ENCODE measurements at places on chromosomes 5 and 9.

- DNase-seq: no peak
These were observed 26.2 kb upstream of the CTNNAL1 start for GRCh38 chr9:109039539-109039938.

DNA sequence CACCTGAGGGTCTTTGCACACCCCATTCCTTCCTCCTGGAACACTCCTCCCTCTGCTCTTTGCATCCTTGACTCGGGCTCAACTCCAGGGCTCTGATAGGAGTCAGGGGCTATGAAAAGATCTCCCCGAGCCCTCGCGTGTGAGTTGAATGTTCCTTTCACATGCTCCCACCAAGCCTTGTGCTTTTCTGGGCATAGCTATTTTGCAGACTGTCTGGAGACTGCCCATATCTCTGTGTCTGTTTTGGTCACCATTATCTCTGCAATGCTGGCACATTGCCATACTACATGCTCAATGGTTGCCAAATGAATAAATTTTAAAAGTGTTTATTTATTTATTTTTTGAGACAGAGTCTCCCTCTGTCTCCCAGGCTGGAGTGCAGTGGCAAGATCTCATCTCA, 56.9 kb upstream of the PLPP1 start:
- DNase-seq: no peak

DNA sequence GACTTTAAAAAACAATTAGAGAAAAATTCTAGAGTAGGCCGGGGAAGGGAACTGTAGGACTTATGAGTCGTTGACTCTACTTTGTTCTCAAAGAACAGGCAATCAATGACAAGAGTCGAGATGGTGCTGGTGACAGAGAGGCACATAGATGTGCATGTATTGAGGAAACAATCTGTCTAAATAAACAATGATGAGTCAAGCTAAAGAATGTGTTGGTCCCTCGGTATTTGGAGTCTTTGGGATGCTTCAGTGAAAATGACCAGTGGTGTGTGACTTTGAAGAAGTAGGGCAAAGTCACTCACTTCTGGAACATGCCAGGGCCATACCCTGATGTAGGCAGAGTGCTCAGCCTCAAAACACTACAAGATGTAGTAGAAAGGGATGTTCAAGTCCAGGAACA, 288.1 kb upstream of the PANK3 start:
- DNase-seq: no peak

GRCh38 chr9:134338394-134339182, 12.3 kb downstream of the RXRA start:
- DNase-seq: no peak

GRCh38 chr5:161261668-161262323, 284.7 kb downstream of the GABRB2 start:
- no peak for DNase-seq

- no peak for DNase-seq
These were observed 294.1 kb downstream of the FANCC start for GRCh38 chr9:95023217-95024003.

DNA sequence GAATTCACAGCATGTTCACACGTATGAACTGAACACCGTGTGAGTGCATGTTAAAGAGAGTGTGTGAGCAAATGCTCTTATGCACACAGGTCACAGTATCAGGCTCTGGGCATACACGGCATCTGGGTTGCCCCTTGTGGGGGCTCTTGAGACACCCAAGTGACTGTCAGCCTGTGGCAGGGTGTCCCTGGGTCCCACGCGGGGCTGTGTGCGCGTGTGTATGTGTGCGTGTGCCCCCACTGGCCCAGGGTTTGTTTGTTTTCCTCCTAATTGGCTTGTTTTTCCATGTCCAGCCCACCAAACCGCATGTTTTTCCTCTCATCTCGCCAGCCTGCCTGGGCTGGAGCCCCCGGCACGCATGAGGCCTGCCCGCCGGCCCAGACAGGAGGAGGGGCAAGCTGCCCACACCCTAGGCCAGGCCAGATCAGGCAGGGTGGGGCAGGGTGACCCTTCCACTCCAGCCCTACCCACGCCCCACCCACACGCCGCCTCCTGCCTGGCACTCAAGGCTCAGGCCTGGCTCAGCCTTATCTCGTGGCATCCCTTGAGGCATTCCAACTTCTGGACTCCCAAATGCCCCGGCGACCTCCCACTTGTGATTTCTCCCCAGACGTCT, 28.8 kb downstream of the CNTFR start:
- DNase-seq: no peak

- DNase-seq: no peak
These were observed 7.7 kb upstream of the GCNT1 start for GRCh38 chr9:76451234-76451633.

GRCh38 chr5:75281716-75282465, 45.2 kb upstream of the ANKRD31 start:
- DNase-seq: no peak

GRCh38 chr9:134364391-134365114, 38.3 kb downstream of the RXRA start:
- no peak for DNase-seq

DNA sequence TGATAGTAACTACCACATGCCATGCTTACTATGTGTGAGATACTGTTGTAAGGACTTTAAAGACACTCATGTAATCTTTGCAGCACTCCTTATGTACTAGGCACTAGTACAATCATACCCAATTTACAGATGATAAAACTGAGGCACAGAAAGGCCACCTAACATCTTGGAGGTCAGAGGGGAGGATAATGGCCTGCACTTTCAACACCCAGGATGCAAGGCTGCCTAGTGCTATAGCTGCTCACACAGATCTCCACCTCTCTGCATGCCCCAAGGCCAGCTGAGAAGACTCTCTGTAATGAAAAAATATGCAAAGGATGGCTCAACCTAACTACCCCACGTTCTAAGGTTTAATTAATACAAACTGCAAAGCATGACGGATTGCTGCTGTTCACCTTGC, 57.2 kb downstream of the GNAQ start:
- DNase-seq: no peak

GRCh38 chr5:147410496-147411358, 99.1 kb downstream of the DPYSL3 start:
- no peak for DNase-seq

DNA sequence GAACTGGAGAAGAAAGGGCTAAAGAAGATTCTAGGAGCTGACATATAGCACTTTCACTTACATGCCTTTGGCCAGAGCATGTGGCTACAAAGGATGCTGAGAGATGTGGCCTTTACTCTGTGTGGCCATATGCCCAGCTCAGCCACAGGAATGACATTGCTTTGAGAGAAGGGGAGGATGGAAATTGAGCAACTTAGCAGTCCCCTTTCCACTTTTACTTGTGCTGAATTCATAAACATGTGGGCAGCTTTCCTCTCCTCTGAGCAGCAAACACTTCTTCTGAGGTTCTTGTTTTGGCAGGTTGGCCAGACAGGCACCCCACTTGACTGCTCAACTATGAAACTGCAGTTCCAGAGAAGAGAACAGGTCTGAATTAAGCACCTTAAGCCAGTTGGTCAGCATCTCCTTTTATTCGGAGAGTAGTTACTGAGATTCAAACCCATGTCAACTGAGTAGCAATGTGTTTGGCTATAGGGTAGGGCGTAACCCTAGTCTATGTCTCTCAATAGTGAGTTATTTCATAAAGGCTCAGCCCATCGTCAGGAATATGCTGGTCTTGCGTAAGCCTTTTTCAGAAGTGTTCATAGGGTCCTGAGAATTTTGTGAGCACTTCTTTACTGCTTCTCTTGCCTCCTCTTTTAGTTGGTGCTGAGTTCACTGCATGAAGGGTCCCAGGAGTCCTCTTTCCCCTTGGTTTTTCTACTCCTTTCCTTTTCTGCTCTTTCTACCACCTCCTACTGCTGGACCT, 134.5 kb downstream of the PALM2AKAP2 start:
- no peak for DNase-seq

- DNase-seq: no peak
These were observed 17.8 kb upstream of the OLFM1 start for GRCh38 chr9:135069558-135070197.

DNA sequence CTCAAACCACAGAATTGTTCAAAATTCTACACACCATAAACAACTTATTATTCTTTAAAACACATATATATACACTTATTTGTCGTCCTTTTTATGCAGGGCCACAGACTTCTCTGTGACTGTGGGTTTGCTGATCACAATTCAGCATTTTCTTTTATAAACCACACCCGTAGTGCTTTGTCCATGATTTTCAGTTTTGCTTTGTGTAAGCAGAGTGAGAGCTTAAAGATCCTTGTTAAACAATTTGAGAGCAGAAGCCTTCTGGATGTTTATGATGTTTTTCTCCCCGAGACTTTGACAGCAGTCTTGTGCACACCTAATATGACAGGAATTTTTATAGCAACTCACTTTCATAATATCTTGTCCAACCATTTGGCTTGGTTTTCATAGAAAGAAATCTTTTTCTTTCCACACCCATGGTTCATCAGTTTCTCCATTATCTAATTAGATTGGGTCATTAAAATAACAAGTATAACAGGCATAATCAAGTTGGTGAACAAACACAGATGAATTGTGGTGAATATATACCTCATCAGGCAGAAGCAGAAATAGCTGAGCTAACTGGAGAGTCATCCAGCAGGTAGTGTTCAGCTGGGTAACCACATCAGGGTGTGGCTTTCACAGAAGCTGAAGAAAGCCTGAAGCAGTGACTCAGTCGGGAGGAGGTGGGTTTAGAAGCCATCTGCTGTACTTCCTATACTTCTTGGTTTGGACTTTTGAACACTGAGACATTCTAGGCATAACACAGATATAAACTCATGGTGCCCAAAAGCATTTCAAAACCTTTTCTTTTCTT, 232.8 kb downstream of the DOCK8 start:
- peak; percentile 47 for DNase-seq

DNA sequence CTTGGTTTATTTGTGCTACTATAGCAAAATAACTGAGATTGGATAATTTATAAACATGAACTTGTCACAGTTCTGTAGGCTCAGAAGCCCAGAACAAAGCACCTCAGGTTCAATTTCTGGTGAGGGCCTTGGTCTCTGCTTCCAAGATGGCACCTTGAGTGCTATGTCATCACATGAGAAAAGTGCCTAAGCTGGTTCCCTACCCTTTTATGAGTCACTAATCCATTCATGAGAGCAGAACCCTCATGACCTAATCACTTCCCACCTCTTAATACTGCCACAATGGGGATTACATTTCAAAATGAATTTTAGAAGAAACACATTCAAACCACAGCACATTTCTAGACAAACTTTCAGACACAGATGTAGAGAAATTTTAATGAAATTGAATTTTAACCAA, 98.2 kb upstream of the PRSS3 start:
- no peak for DNase-seq

DNA sequence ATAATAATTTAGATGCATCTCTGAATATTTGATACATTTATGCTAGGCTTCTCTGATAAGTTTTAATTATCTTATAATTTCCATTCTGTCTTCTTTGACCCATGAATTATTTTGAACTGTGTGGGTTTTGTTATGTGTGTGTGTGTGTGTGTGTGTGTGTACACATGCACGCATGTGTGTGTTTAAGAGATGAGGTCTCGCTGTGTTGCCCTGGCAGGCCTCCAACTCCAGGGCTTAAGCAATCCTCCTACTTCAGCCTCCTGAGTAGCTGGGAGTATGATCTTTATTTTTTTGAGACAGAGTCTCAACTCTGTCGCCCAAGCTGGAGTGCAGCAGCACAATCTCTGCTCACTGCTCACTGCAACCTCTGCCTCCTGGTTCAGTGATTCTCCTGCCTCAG, 75.4 kb downstream of the NDUFAF2 start:
- DNase-seq: no peak

DNA sequence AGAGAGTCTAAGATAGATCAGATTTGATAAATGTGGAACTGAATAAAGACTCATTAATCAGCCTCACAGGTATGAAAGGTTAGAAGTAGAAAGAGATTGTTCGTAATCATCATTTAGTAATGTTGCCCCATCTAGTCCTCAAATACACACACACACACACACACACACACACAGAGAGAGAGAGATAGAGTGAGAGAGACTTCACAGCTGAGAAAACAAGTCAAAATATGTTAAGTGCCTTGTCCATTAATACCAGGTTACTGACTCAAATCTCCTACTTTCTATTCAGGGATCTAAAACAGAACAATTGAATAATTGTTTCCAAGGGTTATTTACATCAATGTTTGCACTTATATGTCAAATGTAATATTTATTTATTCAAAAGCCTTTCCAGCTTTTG, 284.6 kb downstream of the MRPS30 start:
- DNase-seq: no peak

GRCh38 chr9:84804951-84805694, 135.6 kb downstream of the NTRK2 start:
- no peak for DNase-seq

- no peak for DNase-seq
These were observed 107.6 kb downstream of the PLPP1 start for GRCh38 chr5:55427157-55427556.

- DNase-seq: peak; percentile 60
These were observed 32.0 kb upstream of the ADAM19 start for GRCh38 chr5:157607371-157608161.

DNA sequence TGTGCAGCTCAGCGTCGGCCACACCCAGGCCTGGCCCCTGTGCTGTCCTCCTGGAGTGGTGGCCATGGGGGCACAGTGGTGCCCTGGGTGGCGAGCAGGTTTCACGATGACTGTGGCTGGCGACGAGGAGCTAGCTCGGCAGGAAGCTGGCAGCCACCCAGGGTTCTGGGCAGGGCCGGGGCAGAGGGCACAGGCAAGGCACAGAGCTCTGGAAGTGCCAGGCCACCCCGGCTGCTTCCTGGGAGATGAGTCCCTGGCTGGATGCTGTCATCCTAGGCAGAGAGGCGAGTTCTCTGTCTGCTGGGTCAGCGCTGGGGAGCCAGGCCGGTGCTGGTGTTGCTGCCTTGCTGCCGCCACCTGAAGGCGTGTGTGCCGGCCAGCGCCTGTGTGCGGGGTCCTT, 51.7 kb downstream of the RXRA start:
- DNase-seq: no peak

DNA sequence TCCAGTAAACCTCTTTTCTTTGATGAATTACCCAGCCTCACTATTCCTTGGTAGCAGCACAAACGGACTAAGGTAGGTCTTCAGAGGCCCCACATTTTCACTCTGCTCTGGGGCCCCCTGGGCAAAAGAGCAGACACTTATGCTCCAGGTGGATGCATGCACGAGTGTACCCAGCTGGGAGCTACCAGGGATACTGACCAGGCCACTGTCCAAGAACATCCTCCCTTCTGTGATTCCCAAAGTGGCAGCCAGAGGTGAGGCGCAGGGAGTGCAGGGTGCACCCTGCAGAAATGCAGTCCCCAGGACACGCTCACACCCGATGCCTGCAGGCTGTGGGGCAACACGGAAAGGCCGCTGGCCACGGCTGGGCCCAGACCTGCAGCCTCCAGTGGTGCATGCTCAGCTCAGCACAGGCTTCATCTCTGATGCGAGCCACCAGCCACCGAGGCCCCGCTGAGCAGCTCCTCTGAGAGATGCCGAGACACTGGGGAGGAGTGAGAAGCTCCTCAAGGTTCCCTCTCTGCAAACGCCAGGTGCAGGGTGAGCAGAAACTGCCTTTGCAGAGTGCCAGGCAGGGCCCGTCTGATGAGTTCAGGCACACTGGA, 48.1 kb upstream of the OLFM1 start:
- DNase-seq: no peak

GRCh38 chr9:37972351-37972848, 68.5 kb upstream of the SLC25A51 start:
- no peak for DNase-seq

- no peak for DNase-seq
These were observed 137.3 kb downstream of the SLC12A2 start for GRCh38 chr5:128220841-128221240.

- no peak for DNase-seq
These were observed 11.5 kb downstream of the AFF4 start for GRCh38 chr5:132951897-132952296.

GRCh38 chr9:132169672-132170392, 8.0 kb downstream of the NTNG2 start:
- DNase-seq: no peak
